ENCODE measurements at places on chromosomes 3 and 15. TPM values are rescaled to one million over a fixed set of nuclear protein-coding genes. Genes with fewer than 3 reads are reported as not detected.

DNA sequence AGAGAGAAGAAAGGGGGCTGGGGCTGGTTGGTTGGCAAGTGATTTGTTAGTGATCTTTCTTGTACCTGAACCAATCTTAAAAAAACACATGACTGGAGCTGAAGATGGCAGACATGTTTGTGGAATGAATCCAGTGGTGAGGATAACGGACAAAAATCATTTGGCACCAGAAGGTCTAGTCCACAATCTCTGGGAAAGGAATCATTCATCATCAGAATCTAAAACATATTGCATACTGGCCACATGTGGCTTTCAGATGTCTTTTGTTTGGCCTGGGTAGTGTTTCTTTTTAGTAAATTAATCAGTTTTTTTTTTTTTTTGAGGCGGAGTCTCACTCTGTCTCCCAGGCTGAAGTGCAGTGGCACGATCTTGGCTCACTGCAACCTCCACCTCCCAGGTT lies 5.0 kb downstream of the NEK11 start:
- H3K27me3 ChIP-seq, result no peaks in the 10 kb centered on the region
- no peak for DNase-seq
- no peaks in the 10 kb centered on the region for H3K4me1 ChIP-seq

GRCh38 chr15:49715211-49715610 lies 94.4 kb downstream of the DTWD1 start:
- H3K27ac ChIP-seq, result peak overlapping the region; percentile 51
- H3K4me1 ChIP-seq, result peaks cover 84% of the 10 kb centered on the region
- H3K4me3 ChIP-seq, result no peak overlapping the region
- no peaks in the 10 kb centered on the region for H3K36me3 ChIP-seq
- peak; percentile 24 for DNase-seq
- no peaks in the 10 kb centered on the region for H3K27me3 ChIP-seq

DNA sequence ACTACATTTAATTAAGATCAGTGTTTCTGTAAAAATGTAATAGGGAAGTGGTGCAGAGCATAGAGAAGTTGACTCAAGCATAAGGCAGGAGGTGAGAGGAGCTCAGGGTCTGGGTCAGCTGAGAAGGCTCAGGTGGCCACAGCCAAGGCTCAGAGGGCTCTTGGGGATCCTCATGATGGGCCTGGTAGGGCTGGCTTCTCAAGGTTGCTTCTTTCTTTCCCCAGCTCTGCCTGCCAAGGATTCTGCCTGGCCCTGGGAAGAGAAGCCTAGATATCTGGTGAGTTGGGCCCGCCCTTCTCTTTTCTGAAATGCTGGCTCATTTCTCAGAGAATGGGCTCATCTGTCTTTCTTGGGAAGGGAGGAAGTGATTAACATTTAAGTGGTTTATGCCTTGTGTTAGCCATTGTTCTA lies 6.5 kb downstream of the ZNF589 start:
- peak; percentile 40 for DNase-seq
- peak overlapping the region; percentile 44 for H3K4me3 ChIP-seq
- H3K27ac ChIP-seq, result peak overlapping the region; percentile 52
- H3K4me1 ChIP-seq, result peaks cover 35% of the 10 kb centered on the region
- no peaks in the 10 kb centered on the region for H3K27me3 ChIP-seq
- peaks cover 33% of the 10 kb centered on the region for H3K36me3 ChIP-seq

DAZL gene
- polyA plus RNA-seq, result not detected

GRCh38 chr3:110754212-110754916 lies 317.3 kb upstream of the NECTIN3 start:
- no peaks in the 10 kb centered on the region for H3K27me3 ChIP-seq
- DNase-seq, result no peak
- no peak overlapping the region for H3K4me3 ChIP-seq

Data from CD14-positive monocyte (primary cell).